ENCODE measurements at places on chromosomes 7 and 10. TPM values are rescaled to one million over a fixed set of nuclear protein-coding genes. Genes with fewer than 3 reads are reported as not detected.

RADIL gene
- total RNA-seq, result 0.25 TPM

FZD8 gene
- 0.83 TPM for total RNA-seq

GPR37 gene
- total RNA-seq, result not detected

MRLN gene
- not detected for total RNA-seq

SLIT1 gene
- total RNA-seq, result not detected

CDNF gene
- total RNA-seq, result 1.3 TPM

TUBGCP2 gene
- 69.8 TPM for total RNA-seq

DNA sequence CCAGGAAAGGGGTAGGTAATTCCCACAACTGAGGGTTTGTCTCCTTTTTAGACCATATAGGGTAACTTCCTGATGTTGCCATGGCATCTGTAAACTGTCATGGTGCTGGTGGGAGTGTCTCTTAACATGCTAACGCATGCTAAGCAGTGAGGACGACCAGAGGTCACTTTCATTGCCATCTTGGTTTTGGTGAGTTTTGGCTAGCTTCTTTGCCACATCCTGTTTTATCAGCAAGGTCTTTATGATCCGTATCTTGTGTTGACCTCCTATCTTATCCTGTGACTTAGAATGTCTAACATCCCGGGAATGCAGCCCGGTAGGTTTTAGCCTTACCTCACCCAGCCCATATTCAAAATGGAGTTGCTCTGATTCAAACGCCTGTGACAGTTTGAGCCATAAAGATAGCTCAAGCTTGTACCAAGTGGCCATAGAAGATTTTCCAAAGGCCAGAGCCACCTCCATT is 176.0 kb upstream of the NAMPT start:
- DNase-seq, result peak; percentile 6

DNA sequence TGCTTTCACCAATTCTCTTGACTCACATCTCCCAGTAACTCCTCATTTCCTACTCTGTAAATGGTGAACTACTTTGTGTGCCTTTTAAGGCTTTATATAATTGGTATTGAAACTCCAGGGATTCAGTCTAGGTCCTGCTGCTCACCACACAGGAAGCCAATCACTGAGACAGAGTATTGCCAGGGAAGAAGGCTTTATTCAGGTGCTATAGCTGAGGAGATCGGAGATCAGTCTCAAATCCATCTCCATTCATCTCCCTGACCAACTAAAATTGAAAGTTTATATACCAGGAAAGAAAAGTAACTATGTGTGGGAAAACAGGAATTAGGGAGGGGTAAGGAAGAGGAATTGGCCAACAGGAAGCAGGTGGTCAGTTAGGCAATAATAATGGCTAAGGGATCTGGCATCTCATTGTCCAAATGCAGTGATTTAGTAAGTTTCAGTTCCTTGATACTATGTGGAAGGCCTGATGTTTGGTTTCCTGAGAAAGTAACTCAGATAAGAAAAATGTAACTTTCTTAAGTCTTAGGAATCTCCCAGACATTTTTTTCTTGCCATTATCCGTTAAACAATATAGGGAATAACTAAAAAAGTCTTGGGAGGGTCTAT is 10.2 kb upstream of the SDHAF3 start:
- DNase-seq, result no peak

DNA sequence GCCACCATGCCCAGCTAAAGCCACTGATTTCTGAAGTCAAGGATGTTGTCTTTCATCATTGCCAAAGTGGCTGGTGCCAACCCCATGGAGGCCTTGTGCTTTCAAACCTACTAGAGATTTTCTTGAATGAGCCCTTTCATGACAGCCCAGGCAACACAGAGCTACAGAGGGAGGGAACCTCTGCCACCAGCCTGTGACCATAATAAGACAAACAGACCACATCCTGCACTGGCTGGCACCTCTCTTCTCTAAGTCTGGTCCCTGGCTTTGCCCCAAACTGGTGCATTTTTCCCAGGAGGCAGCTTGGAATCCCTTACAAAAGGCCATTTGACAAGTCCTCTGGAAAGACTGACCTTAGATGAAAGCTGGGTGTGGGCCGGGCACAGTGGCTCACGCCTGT is 348.8 kb downstream of the GALNT17 start:
- DNase-seq, result no peak

- peak; percentile 93 for DNase-seq
Measured at GRCh38 chr7:6385110-6385781, 62.5 kb downstream of the DAGLB start.

DNA sequence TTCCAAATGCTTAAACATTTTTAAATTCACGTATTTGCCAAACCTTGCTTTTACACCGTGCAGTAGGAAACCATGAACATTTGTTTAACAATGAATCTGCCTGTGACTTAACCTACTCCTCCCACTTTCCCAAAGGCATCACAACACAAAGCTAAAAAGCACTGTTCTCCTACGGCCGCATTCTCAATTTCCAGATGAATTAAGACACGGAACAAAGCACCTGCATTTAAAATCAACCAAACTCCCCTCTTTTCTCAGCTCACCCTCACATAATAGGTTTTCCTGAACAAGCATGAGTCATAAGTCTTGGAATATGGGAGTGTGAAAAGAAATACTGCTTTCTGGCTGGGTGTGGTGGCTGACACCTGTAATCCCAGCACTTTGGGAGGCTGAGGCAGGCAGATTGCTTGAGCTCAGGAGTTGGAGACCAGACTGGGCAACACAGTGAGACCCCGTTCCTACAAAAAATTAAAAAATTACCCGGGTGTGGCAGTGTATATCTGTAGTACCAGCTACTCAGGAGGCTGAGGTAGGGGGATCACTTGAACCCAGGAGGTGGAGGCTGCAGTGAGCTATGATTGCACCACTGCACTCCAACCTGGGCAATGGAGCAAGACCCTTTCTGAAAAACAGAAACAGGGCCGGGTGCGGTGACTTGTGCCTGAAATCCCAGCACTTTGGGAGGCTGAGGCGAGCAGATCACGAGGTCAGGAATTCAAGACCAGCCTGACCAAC is 51.7 kb upstream of the CYTH3 start:
- DNase-seq, result no peak

DNA sequence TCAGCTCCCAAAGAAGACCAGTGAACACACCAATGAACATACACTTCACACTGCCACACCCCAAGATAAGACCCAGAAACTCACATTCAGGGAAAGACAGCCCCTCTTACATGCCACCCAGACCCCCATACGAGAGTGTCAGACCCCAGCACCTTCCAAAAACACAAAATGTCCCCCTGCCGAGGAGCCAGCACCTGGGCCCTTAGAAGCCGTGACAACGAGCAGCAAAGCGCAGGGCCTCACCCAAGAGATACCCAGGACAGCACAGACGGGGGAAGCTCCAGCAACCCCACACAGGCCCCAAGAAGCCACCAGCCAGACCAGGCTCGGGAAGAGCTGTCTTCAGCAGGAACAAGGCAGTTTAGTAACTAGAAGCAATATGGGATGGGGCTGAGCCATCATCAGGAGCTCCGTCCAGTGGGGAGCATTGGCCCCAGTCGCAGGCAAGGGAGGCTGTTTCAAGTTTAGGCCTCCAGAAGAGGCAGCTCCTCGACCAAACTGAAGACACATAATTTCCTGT is 243.6 kb downstream of the PTPRN2 start:
- DNase-seq, result no peak

DNA sequence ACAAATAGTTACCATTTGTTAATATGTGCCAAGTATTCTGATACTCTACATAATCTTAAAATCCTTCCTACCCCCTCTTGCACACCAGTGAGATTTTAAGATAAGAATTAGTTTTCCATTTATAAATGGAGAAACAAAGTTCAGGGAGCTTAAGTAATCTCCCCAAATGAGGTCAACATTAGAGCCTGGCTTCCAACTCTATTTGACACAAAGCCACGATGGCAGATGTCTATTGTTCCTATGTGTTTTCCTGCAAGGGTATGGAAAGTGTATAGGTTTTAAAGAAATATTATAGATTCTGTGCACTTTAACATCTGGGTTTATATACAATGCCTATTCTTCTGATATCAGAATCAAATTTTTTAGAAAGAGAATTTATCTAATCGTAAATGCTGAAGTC is 143.9 kb upstream of the SEMA3C start:
- no peak for DNase-seq

GRCh38 chr7:73822319-73823173 is 8.2 kb upstream of the CLDN4 start:
- DNase-seq, result peak; percentile 99

DNA sequence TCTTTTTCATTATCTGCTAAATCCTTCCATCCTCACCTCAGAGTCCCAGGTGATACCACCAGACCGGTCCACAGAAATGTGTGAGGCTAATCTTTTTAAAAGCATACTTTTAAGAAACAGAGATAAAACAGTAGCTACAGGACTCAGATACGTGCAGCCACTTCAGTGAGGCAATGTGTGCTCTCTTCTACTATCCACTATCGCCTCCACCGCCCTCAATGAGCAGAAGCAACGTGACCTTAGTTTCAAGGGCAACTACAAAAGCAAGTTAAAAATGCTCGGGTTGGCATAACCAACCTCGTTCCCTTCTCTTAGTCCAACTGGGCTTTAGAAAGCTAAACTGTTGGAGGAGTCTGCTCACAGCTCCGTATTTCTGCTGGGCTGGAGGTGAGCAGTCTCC is 4.2 kb downstream of the FGFR2 start:
- no peak for DNase-seq

- no peak for DNase-seq
Measured at GRCh38 chr10:88971221-88972061, 18.9 kb upstream of the ACTA2 start.

- peak; percentile 8 for DNase-seq
Measured at GRCh38 chr7:17022920-17023319, 141.1 kb upstream of the AGR3 start.

GRCh38 chr10:22086730-22087401 is 83.3 kb upstream of the DNAJC1 start:
- DNase-seq, result peak; percentile 47

DNA sequence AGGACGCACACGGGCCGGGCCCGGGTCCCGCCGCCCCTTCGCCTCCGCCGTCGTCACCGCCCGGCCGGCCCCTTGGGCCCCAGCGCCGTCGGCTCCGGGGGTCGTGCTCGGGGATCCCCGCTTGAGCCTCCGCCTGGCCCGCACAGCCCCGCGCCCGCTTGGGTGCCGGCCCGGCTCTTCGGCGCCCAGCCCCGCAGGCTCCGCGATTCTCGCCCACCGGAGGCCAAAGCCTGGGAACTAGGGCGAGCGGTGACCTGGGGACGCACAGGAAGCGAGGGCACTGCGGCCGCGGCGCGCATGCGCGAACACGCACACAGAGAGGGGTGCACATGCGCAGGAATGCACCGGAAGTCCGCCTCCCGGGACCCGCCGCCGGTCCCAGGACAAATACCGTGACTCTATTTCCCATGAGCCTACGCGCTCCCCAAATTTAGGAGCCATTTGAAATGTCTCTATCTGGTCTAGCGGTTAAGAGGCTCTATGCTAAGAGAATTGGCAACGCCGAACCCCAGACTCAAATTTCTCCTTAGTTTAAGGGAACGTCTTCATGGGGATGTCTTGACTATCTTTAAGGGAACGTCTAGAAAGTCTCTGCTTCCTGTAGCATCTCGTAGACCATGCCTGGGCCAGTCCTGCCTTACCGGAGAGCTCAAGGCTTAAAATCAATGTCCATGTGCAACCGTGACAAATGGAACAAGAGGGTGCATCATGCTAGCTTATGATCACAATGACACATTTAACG is at the start of gene ZNF12:
ZNF12 (minus strand) TSS at position 282 of the 742 bp plus-strand sequence. CDS start 1,774 bp downstream, outside the sequence.
- peak; percentile 88 for DNase-seq

GRCh38 chr10:72729528-72729927 is 37.6 kb downstream of the MCU start:
- DNase-seq, result no peak
